ENCODE measurements at places on chromosomes 13 and 19.

- DNase-seq = no peak
These were observed 5.0 kb downstream of the MVB12A start for GRCh38 chr19:17424743-17425365.

DNA sequence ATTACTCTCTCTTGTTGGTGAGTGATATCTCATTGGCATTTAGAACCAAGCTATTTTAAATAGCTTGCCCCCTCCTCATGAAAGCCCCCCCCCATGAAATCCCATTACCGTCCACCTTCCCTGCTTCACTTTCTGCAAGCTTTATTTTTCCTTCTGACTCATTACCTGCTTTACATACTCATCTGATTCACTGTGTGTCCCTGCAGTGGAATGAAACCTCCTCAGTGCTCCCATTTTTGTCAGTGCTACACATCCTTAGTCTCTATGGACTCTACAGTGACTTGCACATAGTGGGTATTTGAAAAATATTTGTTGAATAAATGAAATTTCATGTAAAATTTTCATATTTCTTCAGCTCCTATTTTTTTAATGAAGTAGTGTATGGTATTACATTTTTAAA, 62.3 kb downstream of the DOCK9 start:
- no peak for DNase-seq

- no peak for DNase-seq
These were observed 153.8 kb downstream of the DCT start for GRCh38 chr13:94325650-94326049.

DNA sequence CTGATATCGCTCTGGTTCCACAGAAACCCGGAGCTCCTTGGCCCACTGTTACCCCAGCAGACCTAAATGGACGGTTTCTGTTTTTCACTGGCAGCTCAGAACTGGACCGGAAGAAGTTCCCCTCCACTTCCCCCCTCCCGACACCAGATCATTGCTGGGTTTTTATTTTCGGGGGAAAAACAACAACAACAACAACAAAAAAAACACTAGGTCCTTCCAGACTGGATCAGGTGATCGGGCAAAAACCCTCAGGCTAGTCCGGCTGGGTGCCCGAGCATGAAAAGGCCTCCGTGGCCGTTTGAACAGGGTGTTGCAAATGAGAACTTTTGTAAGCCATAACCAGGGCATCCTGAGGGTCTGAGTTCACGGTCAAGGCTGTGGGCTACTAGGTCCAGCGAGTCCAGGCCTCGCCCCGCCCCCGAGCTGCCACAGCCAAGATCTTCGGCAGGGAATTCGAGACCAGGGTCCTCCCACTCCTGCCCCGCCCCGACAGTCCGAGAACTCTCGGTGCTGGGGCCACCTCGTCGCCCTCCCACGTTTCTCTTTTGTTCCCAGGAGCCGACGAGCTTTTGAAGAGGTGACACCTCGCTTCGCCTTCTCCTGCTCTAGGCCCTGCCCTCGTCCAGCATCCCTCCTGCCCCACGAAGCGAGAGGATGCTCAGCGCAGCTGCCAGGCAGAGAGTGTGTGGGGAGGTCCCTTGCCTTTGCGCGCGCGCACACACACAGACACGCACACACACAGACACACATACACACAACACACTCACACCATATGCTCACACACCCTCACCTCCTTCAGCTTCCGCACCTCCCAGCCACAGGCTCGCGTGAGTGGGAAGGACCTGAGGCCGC, 8.8 kb downstream of the ZIC2 start:
- no peak for DNase-seq

DNA sequence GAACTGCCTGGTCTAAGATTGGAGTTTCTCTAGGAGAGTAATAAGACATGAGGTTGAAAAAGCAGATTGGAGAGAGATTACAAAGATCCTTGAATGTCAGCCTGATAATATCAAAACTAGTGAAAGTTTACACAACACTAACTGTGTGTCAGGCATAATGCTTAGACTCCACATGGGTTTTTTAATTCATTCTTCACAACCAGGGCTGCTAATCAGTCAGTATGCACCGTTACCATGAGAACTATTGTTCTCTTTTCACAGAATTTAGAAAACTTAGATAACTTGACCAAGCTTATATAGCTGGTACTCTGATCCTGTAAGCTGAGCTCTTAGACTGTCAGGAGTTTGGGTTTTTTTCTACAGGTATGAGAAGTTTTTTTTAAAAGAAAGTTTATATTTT, 46.6 kb upstream of the TSC22D1 start:
- no peak for DNase-seq

DNA sequence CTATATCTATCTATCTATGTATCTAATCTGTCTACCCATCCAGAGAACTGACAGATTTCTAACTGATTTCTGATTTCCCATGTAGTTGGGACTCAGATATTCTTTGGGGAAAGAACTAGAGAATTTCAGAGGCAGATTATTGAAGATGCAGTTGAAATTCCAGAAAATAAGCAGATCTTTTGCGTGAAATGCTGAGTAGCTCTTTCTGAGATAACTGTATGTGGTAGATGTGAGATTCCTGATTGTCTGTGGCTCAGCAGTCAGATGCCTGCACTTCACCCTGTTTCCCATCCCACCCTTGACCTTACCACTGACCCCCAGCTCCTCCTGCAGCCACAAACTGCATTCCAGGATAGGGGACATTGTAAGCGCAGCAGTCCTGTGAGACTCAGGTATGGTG, 61.5 kb downstream of the DGKH start:
- DNase-seq = no peak

DNA sequence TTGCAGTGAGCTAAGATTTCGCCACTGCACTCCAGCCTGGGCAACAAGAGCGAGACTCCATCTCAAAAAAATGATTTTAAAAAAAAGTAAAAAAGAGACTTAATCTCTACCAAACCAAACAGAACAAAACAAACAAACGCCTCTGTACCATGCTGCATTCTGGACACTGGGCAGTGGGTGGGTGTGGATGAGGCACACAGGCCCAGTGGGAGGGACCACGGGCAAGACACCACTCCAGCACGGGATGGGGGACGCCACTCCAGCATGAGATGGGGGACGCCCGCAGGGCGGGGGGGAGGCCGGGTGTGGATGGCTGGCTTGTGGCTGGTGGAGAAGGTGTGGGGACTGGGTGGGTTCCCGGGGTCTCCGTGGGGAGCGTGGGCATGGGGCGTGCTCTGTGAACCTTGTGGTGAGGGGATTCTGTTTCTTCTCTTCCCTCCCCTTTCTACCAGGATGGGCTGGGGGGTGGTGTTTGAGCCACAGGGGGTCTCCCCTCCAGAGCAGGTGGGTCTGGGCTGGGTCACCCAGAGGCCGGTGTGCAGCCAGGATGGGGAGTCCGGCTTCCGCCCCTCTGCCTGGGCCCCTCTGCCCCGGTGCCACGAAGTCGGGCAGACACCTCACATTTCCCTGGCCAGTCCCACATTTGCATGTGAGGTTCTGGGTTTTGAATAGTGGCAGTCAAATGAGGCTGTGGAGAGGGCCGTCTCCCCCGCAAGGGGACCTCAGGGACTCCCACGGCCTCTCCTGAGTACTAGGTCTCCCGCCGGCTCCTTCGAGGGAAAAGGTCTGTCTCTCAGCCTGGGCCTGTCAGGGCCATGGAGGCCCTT, 23.9 kb upstream of the MATK start:
- no peak for DNase-seq

GRCh38 chr13:109113427-109113826, 484.0 kb downstream of the MYO16 start:
- DNase-seq = no peak

DNA sequence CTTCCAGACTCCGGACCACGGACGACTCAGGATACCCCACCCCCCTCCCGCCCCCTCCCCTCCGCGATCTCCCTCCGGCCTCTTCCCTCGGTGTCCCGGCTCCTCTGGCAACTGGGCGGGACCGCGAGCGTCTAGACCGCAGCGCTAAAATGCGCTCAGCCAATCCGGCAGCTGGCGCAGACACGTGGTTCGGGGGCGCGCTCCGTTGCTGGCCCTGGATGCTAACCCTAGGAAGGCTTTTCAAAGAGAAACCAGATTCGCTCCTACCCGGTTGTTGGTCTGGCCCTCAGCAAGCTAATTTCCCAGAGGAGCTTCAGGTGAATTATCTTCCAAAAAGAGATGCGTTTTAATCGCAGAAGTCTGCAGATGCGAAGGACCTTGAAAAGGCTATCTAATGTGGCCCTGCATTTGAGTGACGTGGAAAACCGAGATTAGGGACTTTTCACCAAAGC, at the start of gene DZIP1:
Gene DZIP1 (minus strand): TSS at position 106 of the 452 bp plus-strand sequence. CDS start 2,677 bp downstream, outside the sequence.
- DNase-seq = peak; percentile 93

- no peak for DNase-seq
These were observed 22.3 kb upstream of the ZBTB7A start for GRCh38 chr19:4088975-4089374.

DNA sequence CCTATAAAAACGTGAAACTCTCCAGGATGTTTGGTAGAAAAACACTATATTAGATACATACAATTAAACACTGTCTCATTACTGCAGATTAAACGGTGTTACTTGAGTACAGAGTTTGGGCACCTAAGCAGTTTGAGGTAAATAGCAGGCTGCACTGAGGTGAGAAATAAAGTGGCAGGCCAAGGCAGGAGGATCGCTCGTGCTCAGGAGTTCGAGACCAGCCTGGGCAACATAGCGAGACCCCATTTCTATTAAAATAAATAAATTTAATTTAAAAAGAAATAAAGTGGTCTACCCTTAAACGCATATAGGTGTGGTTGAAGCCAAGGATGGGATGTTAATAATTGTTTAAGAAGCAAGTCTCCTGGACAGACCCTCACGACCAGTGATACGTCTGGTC, 1.2 kb downstream of the PSPC1 start:
- DNase-seq = no peak

GRCh38 chr13:75359266-75359665, 122.7 kb downstream of the TBC1D4 start:
- peak; percentile 41 for DNase-seq

DNA sequence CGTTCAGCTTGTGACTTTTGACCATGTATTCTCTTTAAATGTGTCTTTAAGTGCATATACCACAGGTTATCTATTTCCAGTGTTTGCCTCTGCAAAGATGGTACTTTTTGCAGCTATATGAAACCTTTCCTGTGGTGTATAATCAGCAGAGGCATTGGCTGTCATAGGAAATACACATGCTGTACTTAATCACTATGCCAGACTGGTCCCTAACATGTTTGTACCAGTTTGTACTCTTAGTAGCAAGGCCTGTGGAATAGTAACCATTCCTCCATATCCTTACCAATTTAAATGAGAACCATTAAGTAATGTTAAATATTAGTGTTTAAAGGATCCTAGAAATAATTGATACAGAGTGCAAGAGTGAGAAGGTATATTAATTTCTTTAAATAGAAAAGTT, 69.8 kb downstream of the CDK8 start:
- no peak for DNase-seq

- DNase-seq = no peak
These were observed 66.2 kb downstream of the FOXO1 start for GRCh38 chr13:40600149-40600751.

- no peak for DNase-seq
These were observed 12.4 kb upstream of the SPIB start for GRCh38 chr19:50406156-50406820.

GRCh38 chr13:77986713-77987112, 68.1 kb upstream of the EDNRB start:
- no peak for DNase-seq

DNA sequence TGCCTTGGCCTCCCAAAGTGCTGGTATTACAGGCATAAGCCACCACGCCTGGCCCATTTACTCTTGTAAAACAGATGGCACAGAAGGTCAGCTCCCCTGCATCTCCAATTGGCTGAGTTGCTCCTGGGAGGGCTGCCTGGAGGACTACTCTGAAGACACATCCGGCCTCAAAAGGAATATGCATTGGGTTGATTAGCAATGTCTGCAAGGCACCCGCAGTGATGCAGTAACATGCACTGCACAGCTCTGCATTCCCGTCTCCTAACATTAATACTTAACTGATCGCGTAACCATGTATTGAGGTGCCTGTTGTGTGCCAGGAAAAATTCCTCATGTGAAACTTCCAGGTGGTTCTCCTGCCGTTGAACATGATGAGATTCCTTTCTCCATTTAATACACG, 5.0 kb downstream of the ELAVL3 start:
- DNase-seq = no peak

DNA sequence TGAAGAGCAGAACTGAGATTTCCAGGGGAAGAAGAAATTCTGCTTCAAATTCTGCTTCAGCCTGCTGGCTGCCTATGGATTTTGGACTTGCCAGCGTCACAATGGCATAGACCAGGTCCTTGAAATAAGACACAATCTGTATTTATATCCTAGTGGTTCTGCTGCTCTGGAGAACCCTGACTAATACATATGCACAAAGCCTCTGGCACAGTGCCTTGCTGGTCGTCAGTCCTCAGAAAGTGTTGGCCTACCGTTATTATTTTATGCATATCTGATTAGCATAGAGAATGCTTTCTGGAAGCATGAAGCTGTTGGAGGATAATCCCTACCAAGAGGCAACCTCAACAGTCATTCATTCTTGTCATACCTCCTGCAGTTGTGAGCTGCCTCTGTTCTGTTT, 213.7 kb downstream of the B3GLCT start:
- DNase-seq = no peak

DNA sequence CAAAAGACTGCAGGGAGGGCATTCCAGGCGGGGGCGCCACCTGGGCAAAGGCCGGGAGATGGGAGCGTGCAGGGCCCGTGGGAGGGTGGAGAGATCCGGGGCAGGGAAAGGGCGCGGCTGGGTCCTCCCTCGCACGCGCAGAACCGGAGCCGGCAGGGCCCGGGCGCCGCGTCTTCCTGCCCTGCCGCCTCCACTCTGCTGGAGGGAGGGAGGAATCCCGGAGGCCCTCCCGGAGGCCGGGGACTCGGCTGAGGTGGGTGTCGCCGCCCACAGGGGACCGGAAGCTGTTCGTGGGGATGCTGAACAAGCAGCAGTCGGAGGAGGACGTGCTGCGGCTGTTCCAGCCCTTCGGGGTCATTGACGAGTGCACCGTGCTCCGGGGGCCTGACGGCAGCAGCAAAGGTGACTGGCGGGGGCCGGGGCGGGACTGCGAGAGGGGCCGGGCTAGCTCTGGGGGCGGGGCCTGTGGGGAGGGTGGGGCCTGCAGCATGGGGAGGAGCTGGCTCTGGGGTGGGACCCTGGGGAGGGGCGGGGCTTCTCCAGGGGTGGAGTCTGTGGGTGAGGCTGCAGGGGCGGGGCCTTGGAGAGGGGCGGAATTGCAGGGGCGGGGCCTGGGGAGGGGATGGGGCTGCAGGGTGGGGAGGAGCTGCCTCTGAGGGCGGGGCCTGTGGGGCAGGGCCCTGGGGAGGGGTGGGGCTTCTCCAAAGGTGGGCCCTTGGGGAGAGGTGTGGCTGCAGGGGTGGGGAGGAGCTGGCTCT, 51.3 kb downstream of the CELF5 start:
- DNase-seq = peak; percentile 90
